ENCODE measurements at places on chromosomes 2 and 18.

- no peak for DNase-seq
Observed at GRCh38 chr2:4762951-4763376, 929.2 kb upstream of the SOX11 start.

- DNase-seq: no peak
Observed at GRCh38 chr2:144939590-144939989, 419.7 kb upstream of the ZEB2 start.

GRCh38 chr2:66041902-66042657 lies 392.8 kb upstream of the MEIS1 start:
- no peak for DNase-seq

- DNase-seq: no peak
Observed at GRCh38 chr2:154844513-154844912, 146.0 kb downstream of the KCNJ3 start.

DNA sequence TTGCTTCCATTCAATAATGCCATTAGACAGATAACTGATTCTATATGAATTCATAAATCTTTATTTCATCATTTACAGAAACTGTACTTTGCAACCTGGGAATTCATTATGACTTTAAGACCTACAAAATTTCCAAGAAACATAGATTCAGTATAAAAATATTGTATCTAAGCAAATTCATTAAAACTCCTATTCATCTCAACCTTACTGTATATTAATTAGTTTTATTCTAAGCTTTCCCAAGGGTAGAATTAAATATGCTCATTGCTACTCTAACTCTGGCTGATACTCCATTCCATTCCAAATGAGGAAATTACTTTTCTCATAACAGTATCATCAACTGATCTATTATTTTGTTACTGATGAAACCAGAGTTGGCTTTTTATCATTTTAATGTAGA lies 473.0 kb upstream of the LRRTM4 start:
- no peak for DNase-seq

GRCh38 chr2:211617803-211618202 lies 920.8 kb downstream of the ERBB4 start:
- DNase-seq: no peak

GRCh38 chr18:9239720-9240119 lies 94.9 kb upstream of the TWSG1 start:
- DNase-seq: no peak

DNA sequence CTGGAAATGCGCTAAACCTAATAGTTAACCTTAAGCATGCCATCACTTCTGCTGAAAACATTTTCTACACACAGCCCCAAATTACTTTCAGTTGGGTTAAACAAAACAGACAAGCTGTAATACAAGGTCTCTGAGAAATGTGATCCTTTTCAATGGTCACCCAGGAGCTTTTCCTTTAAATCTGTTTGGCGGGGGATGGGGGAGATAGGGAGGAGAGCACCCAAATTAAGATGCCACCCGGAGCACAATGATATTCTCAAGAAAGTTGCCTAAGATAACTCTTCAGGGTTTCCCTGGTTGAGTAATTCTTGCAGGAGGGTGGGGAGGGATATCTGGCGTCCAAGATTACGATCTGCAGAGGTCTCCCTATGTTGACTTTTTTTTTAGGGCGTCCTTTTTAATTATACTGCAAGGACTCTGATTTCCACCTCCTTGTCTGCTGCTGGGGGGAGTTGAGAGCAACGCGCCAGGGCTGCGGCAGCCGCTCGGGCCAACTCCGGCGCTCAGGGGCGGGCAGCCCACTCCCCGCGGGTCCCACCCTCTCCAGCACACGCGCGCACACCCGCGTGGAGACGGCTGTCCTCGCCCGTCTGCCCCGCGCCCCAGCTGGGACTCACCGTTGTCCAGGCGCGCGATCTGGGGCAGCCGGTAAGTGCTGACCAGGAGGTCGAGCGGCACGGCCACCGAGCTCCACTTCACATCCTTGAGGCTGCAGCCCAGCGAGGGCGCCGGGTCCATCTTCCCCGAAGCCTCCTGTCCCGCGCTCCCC lies 807 bp downstream of the GAREM1 start:
- peak; percentile 54 for DNase-seq

DNA sequence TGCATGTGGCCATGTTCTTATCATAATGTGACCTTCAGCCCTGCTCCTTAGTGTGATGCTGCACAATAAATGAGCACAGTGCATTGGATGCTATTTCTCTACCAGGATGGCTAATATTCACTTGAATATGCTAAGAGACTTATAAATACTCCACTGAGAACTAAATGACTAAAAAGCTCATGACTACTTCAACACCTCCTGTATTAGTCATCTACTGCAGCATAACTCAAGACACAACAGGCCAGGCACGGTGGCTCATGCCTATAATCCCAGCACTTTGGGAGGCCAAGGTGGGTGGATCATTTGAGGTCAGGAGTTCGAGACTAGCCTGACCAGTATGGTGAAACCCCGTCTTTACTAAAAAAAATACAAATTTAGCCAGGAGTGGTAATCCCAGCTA lies 213.4 kb downstream of the RND3 start:
- no peak for DNase-seq

DNA sequence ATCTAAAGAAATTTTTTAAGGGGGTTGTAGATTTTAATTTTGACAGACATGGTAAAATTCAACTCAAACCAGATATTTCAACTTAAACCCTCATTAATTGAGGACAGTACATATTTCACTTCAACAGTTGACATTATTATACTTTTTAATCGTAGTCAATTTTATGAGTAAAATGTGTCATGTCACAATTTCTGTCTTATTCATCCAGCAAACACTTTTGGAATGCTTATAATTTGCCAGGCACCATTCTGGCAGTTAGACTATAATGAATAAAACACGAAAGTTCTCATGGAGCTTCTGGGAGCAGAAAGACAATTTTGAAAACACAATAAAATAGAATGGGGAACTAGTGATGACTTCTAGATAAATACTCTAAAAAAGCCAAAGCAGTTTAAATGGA lies 1094.8 kb downstream of the SUCLG1 start:
- DNase-seq: no peak

DNA sequence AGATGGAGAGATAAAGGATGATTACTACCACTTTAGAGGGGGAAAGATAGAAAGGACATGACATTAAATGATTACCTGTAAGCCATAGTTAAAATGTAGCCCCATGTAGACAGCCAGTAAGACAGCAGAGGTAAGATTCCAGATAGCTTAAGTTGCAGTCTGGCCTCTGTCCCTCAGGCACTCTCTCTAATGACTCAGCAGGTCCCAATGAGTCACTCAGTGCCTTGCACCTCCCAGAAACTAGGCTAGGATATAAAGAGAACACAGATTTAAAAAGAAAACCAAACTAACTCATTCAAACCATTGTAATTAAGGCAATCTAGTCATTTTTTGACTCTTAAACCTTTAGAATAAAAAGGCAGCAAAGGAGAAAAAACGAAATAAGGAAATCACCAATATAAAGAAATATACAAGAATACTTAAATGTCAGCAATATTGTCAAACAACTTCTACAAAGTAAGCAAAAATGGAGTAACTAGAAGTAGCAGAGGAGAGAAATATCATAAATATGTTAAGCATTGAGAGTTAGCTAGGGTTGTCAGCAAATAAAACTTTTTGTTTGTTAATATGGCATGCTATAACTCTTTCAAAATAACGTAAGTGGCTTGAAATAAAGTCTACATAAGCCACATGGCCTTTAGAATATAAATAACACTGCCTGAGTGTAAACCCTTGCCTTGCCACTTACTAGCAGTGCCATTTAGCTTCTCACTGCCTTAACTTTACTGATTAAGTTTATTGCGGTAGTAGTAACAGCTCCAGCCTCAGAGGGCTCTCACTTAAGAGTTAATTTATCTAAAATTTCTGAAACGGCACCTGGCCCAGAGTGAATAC lies 48.5 kb downstream of the SOCS6 start:
- no peak for DNase-seq

DNA sequence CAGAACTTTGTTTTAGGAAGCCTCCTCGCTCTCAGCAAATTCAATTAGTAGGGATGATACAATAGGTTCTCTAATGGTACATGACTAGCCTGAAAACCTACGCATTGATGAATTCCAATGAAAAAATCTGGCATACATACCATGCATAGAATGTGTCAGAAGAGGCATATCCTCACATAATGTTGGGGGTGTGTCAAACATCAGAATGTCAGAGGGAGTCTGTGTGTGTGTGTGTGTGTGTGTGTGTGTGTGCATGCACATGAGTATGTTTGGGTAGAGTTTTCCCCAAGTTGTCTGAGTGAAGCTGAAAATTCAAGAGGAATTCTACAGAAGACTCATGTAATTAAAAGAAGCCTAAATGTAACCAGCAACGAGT lies 78.5 kb downstream of the FIGN start:
- no peak for DNase-seq

DNA sequence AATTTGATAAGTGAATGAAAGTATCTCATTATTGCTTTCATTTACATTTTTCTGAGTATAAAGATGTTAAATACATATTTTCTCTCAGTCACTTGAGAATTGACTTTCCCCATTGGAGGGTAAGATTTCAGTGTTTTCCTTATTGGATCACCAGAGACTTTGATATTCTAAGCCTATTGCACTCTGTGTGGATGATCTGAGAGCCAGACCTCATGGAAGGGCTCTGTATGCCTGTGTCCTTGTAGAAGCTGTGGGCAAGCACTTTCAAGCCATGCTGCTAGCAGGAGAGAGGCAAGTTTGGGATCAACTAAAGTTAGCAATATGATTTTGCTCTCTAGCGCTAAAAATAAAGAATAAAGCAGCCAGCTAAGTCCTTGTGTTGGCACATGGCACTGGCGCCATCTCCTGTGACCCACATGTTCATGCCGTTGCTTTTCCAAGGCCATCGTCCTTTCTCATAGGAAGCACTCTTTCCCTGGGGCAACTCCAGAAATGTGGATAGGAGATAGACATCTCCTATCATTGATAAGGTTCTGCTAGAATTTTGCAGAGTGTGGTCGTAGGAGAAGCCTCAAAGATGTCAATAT lies 72.6 kb downstream of the AOX1 start:
- no peak for DNase-seq

DNA sequence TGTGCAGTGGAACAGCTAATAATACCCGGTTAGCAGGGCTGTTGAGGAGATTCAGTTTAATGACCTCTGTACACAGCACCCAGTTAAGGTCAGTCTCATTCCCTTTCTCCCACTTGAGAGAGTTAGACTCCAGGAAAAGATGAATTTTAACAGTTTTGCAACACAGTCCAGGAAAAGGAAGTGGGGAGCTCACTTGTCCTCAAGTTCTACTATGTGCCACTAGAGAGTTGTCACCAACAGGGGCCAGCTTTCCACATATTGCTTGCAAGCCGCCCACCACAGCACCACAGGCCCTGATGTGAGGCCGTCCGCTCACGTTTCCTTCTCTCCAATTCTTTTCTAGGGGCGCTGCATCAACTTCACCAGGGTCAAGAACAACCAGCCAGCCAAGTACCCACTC lies 142.1 kb downstream of the GFPT1 start:
- DNase-seq: no peak

- DNase-seq: no peak
Observed at GRCh38 chr2:176280867-176281658, 11.8 kb downstream of the MTX2 start.

DNA sequence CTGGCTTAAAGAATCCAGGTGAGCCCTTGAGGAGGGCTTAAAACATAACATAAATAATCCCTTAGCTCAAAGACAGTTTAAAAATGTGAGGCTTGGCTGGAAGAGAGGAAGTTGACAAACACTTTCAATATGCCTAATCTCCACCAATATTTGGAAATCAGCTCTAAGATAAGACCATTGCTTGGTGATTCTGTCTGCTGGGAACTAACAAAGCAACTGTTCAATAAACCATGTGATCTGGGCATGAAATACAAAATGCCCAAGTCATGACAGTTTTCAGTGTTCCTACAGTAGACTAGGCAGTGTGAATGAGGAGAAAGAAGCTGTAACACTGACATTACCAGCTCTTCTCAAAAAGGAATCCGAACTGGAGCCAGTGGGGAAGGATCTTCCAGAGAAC lies 10.7 kb downstream of the MFF start:
- DNase-seq: no peak

DNA sequence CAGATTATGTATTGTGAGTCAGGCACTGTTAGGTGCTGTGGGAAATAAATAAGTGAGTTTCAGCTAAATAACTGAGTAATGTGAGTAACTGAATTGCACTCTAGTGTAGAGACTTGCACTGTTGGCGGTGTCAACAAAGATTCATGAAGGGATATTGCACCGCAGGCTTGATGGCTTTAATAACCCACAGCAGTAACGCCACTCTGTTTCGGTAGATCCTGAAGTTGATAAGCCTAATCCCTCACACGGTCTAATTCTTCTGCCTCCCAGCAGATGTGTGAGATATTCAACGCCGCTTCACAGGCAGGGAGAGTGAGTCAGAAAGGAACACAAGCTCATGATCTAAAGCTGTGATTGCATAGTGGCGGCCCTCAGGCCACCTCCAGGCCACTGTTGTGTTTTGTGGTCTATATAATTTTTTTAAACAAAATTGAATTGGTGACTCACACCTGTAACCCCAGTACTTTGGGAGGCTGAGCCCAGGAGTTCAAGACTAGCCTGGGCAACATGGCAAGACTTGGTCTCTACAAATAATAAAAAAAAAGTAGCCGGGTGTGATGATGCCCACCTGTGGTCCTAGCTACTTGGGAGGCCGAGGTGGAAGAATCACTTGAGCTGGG lies 94.3 kb downstream of the LIPG start:
- no peak for DNase-seq

- DNase-seq: no peak
Observed at GRCh38 chr2:156505696-156506095, 69.5 kb downstream of the GPD2 start.

GRCh38 chr18:57585421-57585820 lies 1.1 kb downstream of the FECH start:
- no peak for DNase-seq

- no peak for DNase-seq
Observed at GRCh38 chr2:233449081-233449901, 95.0 kb downstream of the DGKD start.

- peak; percentile 59 for DNase-seq
Observed at GRCh38 chr2:160062292-160063005, at the start of gene PLA2R1. PLA2R1 (minus strand) TSS chr2:160062615; CDS start chr2:160062403, 212 bp downstream.

DNA sequence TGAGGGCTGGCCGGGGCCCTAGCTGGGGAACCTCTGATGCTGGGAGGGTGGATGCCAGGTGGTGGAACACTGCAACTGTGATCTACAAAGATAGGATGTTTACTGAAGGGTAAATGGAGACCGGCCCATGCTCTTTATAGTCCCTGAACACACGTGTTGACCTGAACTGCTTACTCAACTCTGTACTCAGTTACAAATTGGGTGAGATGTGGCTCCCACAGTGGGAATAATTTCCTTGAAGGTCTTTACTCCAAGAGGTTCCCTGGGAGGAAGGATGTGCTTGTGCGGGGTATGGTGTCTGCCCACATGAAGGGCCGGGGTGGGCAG lies 254.1 kb downstream of the PRKCE start:
- DNase-seq: no peak

DNA sequence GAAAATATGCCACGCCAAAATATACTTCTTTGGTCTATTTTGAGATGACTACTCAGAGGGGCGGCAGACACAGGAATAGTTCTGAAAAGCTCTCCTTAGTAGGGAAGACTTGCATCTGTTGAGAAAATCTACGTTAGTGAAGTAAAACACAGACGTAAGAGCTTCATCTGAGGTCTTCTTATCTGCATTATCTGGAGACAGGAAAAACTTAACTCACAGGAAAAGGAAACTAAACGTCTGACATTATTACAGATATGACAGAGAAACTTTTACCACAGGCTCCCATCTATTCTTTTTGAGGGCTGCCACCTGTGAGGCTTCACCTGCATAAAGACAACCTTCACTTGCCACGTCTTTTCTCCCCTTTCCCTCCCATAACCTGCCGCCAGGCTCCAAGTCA lies 1295.7 kb downstream of the LRP1B start:
- no peak for DNase-seq
